RCC 7860 (cell line): ENCODE measurements at places on chromosomes 5 and 9.

DNA sequence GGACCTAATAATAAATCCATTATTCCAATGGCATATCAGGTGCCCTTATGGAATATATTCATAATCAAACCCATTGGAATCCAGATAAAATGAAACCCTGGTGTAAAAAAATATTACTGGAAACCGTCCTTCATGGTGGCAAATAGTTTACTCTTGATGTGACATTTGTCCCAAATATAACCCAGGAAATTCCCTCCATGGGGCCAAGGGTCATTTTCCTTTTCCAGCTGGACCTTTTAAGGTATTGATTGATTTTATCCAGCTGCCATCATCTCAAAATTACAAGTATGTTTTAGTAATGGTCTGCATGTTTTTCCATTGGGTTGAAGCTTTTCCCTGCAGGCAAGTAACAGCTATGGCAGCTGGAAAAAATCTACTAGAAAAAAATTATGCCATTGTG, 8.4 kb upstream of the UGT3A1 start:
- DNase-seq: no peak

DNA sequence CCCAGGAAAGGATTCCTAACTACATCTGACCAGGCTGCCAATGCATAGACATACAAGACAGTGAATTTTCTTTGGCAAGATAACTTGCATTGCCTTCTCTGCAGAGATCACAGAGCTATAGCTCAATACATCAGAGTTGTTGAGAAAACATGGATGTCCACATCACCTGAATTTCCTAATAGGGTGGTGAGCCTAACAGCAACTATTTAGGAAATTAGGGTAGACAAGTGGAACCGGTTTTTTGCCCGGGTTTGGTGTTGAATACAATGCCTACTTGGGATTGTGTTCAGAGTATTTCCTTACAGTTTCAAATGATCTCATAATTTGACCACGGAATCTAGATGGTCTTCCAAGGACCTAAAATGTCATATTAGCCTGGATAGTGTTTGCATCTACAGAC, 262.7 kb downstream of the KIF4B start:
- no peak for DNase-seq

GRCh38 chr9:83280268-83280667, 217.3 kb upstream of the RASEF start:
- peak; percentile 60 for DNase-seq

- no peak for DNase-seq
These were observed 73.9 kb downstream of the PIK3R1 start for GRCh38 chr5:68289498-68289897.
